ENCODE measurements at places on chromosomes 7 and 10.

GRCh38 chr7:151590850-151591771, 71.4 kb upstream of the RHEB start:
- DNase-seq = no peak

DNA sequence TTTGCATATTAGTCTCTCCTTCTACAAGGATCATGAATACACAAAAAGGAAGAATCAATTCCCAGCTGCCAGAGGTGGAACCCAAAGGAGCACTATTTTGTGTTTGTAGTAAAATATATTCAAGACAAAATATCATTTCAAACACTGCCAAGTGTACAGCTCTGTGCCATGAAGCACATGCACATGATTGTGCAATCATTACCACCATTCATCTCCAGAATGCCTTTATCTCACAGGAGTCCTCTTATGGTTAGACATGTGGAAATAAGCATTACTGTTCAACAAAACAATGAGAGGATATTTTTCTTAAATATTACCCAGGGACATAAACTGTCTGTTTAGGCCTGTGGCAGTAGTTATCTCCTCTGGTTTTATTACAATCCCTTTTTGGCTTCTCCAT, 151.4 kb upstream of the PPP1R3A start:
- DNase-seq = no peak

DNA sequence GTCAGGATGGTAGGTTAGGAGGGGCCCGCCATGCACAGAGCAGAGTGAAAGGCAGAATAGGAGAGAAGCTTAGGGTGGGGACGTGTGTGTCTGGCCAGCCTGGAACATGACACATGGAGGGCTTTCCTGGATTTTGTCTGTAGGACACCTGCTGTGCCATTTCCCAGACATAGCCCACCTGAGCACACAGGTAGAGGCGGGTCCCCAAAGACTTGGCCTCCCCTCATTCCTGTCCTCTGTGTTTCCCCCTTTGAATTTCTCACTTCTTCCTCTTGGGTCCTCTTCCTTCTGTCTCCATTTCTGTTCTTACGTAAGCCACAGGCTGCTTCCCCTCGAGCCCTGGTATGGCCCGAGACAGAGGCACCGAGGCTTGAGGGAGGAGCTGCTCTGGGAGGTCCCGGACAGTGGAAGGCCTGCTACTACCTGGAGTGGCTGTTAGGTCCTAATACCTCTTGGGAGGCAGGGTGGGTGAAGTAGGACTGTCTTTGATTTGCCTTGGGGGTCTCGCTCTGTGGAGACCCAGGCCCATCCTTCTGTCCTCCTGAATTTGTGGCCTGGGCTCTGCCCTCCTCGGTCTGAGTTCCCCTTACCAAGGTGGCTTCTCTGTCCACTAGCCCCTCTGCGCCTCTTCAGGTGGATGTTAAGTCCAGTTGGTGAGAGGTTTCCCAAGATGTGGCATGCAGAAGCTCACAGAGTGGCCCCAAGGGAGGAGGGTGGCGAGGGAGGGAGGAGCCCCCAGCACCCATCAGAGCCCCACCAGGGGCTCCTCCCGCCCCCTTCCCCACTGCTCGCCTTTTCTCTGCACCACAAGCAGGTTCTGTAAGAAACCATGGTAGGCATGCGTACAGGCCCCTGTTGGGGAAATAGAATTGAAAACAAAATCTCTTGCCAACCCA, 5.5 kb downstream of the ZNF775 start:
- DNase-seq = no peak

GRCh38 chr7:82413237-82413636, 30.3 kb downstream of the CACNA2D1 start:
- DNase-seq = no peak

GRCh38 chr10:34655286-34656170, 159.6 kb downstream of the PARD3 start:
- DNase-seq = no peak

DNA sequence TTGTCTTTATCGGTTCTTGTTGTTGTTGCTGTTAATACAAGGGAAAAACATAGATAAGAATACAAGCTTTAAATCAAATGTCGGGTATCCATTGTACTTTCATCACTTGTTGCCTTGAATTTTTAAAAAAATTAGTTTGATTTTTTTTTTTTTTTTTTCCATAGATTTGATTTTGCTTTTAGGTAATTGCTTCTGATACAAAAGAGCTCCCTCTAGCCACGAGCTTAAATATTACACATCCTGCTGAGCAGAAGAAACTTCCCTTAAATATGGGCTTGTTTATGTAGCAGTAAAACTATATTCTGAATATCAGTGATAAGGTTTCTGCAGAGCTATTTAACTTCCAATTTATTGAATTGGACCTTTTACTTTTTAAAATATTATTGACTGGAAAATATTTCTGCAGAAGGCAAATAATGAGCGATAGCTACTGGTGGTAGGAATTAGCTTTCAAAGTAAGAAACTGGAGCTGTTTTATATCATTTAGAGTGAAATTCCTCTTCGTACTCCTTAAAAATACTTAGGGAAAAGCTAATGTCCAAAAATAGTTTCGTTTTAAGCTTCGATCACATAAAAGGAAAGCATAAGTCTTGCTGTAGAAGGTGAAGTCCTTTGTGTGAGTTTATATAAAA, 216.9 kb downstream of the POLR1F start:
- DNase-seq = no peak

- no peak for DNase-seq
Observed at GRCh38 chr7:7080802-7081201, 101.5 kb upstream of the C1GALT1 start.

DNA sequence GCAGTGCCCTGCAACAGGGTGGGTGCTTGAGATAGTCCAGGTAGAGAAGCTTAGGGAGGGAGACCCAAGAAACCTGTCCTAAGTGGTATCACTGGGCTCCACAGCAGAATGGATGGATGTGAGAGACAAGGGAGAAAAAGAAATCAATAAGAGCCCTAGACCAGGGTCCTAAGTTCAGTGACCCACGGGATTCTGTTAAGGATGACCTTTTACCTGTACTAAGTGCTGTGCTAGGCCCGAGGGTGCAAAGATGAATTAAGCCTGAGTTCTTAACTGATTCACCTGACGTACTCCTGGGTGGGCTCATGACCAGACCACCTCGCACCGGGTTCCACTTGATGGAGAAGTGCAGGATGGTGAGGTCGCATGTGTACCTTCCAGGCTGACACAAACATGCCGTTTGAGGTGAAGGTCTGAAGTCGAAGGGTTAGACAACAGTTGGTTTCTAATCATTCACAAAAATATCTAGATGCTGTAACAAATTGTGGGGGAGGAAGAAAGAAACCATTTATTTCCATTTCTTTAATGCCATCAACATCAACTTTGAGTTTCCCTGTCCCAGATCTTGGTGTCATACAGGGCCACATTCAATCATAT, 166.5 kb downstream of the HERPUD2 start:
- no peak for DNase-seq

GRCh38 chr7:44380189-44380830, 54.9 kb upstream of the CAMK2B start:
- no peak for DNase-seq

GRCh38 chr7:2166625-2167280, 66.0 kb downstream of the MAD1L1 start:
- DNase-seq = no peak

- no peak for DNase-seq
Observed at GRCh38 chr10:101817337-101818118, 716 bp downstream of the OGA start.

DNA sequence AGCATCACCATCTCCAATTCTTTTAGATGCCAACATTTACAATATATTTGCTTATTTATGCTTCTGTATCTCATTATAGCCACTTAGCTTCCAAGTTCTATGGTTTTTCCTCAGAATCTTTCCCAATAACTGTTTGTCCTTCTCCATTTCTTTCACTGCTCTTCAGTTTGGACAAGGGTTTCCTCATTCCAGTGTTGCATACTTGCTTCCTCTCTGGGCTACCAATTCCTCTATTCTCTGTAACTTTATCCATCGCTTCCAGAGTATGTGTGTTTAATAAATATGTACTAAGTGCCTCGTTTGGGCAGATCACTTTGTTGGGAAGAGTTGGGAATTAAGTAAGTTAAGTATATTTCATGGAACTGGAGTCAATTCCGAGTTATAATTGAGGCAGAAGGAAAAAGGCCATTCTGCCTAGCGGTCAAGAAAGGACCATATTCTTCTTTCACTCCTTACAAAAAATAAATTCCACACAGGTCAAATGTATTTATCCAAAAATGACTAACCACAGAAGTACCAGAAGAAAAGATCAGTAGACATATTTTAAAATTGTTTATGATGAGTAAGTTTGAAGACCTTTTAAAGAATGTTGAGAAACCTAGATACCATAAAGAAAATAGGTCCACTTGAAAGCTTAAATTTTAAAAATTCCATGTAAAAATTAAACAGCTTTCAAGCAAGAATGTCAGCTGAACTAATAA, 10.8 kb downstream of the STAMBPL1 start:
- no peak for DNase-seq

- DNase-seq = no peak
Observed at GRCh38 chr10:28768227-28768626, 90.9 kb downstream of the BAMBI start.

GRCh38 chr10:98489561-98490481, 43.1 kb upstream of the HPS1 start:
- DNase-seq = no peak

- no peak for DNase-seq
Observed at GRCh38 chr7:7122701-7123281, 59.6 kb upstream of the C1GALT1 start.

DNA sequence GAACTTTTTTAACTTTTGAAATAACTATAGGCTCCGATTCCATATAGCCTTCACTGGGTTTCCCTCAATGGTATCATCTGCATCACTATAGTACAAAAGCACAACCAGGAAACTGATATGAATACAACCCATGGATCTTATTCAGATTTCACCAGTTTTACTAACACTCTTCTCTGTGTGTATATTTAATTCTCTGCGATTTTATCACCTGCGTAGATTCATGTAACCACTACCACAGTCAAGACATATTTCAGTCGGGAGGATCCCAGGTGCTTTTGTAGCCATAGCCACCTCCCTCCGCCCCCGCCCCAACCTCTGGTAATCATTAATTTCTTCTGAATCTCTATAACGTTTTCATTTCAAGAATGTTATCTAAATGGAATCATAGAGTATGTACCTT, 82.8 kb upstream of the C7orf33 start:
- DNase-seq = peak; percentile 30

GRCh38 chr7:157727964-157728615, 391.3 kb downstream of the DNAJB6 start:
- no peak for DNase-seq

- no peak for DNase-seq
Observed at GRCh38 chr10:11838298-11838852, 15.2 kb downstream of the PROSER2 start.

All from stimulated activated CD8-positive, alpha-beta memory T cell treated with anti-CD3 and anti-CD28 coated beads, Interleukin-7, amount 100 ng/mL, for 48 hours (primary cell).